ENCODE measurements at places on chromosomes 7 and 10. TPM values are rescaled to one million over a fixed set of nuclear protein-coding genes. Genes with fewer than 3 reads are reported as not detected.

DNA sequence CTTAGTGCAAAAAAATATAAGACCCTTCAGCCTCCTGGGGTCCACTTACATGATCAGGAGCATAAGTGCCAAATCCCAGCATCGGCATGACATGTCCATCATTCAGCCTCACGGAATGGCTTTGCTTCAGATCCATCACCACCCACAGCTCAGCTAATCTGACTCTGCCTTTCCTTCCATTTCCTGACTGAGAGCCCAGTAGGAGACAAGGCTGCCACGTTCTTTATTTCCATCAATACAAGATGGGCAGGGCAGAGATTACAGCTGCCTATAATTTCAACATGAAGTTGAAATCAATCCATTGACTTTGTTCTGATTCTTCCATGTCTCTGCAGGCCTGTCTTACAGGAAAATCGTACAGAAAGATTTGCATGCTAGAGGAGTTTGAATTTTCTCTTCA lies 76.4 kb upstream of the UCN3 start:
- no peak for DNase-seq

The WEE2 gene
- total RNA-seq: 0.05 TPM

The CCDC172 gene
- total RNA-seq: 0.05 TPM

DNA sequence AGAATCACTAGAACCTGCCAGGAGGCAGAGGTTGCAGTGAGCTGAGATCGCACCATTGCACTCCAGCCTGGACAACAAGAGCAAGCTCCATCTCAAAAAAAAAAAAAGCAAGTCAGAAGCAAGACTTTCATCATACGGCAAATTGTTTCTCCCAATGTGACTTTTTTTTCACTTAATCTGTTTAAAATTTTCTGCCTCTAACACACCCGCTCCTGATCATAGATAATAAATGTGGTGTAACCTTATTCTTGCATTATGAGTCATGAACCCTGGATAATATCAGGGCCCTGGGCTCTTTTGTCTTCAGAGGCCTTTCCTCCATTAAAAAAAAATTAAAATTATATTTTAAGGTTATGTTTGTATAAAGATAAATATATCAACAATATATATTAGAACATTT lies 111.4 kb upstream of the JCAD start:
- no peak for DNase-seq

DNA sequence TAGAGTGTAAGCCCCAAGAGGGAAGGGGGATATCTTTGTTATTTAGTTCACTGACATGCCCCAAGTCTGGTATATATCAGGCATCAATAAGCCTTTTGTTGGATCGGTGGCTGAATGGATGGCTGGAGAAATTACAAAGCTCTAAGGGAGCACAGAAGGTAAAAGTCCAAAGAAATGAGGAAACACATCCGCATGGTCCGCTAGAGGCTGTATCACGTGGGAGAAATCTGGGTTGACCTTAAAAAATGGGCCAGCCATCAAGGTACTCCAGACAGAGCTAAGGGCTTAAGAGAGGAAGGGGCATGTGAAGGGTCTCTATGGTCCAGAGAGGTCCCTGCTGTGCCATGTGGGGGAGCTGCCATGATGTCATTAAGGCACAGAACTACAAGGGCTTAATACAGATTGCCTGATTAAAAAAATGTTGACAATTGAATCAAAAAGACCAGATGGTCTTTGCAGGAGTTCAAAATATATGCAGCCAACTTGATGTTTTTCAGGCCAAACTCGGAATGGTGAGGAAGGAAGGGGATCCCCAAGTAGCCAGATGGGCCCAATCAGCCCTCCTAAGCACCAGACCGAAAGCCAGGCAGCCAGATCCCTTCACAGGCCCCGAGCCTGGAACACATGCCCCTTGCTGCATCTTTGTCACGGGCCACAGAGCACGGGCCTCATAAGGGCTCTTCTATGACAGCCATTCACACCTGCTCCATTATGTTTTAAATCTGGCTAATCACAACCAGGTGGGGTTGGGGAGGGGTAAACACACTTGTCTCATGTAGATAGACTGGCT lies 31.9 kb downstream of the SCRN1 start:
- DNase-seq: no peak

- DNase-seq: no peak
Measured at GRCh38 chr7:40299097-40299496, 164.3 kb downstream of the SUGCT start.

The C10orf67 gene
- 0.05 TPM for total RNA-seq

The GGCT gene
- 43.4 TPM for total RNA-seq

GRCh38 chr10:5818048-5818331 lies 4.8 kb upstream of the GDI2 start:
- DNase-seq: no peak

- no peak for DNase-seq
Measured at GRCh38 chr10:107727767-107728317, 563.3 kb upstream of the SORCS1 start.

DNA sequence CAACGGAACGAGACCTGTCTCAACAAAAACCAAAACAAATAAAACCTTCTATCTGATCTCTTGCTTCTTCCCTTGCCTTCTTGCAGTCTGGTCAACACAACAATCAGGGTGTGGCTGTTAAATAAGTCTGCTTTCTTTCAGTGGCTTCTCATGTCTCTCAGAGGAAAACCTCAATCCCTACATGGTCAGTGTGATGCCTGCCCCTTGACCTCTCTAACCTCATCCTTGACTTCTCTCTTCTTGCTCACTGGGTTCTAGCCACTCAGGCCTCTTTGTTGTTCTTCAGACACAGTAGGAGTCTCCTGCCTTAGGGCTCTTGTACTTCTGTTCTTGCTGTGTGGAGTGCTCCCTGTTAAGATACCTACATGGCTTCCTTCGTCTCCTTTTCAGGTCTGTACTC lies 220.4 kb downstream of the SDHAF3 start:
- no peak for DNase-seq

DNA sequence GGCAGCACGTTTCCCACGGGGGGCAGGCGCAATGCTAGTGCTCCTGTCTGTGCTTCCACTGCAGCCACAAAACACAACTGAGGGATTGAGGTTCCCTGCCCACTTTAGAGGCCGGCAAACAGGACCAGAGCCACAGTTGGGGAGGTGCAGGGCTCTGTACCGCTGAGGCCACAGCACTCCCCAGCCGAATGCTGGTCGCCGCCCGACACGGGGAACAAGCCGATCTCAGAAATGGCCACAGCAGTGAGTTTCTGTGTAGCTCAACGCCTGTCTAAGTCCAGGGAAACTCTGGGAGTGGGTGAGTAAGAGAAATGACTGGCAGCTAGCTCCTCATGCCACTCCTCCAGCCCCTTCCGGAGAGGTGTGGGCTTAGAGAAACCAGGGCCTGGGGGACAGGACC lies 194.0 kb upstream of the VWC2 start:
- DNase-seq: no peak

The PTPN20 gene
- 1.2 TPM for total RNA-seq

The C1QL3 gene
- total RNA-seq: not detected

GRCh38 chr10:4511509-4511908 lies 314.5 kb upstream of the AKR1E2 start:
- DNase-seq: no peak

- DNase-seq: no peak
Measured at GRCh38 chr7:140688341-140688740, 8.2 kb upstream of the NDUFB2 start.

The NME8 gene
- 1.0 TPM for total RNA-seq

DNA sequence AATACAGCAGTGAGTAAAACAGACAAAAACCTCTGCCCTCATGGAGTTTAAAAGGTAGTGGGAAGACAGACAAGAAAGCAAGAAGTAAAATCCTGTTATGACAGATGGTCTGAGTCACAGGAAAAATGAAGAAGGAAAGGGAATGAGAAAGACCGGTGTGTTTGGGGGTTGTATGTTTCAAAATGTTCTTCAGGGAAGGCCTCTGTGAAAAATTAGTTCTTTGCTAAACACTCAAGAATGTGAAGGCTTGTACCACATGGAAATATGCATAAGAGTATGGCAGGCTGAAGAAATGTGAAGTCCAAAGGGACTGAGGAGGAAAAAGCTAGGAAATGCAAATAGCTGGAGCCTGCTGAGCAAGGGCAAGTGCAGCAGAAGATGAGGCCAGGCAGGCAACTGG lies 315.9 kb upstream of the SEMA3A start:
- no peak for DNase-seq

GRCh38 chr10:108721874-108722273 lies 1201.4 kb downstream of the XPNPEP1 start:
- no peak for DNase-seq

The KLLN gene
- 0.90 TPM for total RNA-seq

DNA sequence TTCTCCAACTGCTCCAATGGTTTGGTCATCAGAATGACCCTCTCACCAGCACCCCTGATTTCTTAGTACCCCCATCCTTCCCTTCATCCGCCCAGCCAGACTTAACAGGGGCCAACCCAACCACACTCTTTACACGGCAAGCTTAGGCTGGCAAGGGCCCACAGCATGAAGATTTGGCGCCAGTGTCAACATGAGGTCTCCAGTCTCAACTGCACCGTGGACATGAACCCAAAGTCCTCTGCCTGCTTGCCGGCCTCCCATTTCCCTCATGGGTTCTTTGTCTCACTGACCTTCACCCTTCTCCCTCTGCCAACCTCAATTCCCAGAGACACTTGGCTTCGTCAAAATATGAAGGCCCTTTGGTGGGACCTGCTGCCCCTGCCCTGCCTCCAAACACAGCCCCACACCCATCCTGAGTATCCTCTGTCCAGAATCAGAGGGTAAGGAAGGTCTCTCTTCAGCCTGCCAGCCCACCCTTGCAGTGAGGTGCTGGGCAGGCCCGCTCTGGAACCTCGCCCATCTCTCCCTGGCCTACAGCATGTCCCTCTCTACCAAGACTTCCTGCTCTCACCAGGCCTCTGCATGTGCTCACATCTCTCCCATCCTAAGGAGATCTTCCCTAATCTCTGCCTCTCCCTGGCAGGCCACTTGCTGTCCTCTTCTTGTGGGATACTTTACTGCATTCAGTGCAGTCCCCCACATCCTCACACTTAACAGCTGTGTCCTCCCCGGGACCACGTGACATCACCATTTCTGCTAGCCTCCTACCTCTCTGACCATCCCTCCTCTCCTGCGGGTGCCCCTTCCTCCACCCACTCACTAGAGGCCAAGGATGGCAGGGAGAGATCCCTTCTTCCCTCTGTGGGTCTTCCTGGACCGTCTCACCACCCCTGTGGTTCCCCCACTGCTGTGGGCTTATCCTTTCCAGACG lies 91.7 kb upstream of the ZMIZ1 start:
- DNase-seq: no peak

DNA sequence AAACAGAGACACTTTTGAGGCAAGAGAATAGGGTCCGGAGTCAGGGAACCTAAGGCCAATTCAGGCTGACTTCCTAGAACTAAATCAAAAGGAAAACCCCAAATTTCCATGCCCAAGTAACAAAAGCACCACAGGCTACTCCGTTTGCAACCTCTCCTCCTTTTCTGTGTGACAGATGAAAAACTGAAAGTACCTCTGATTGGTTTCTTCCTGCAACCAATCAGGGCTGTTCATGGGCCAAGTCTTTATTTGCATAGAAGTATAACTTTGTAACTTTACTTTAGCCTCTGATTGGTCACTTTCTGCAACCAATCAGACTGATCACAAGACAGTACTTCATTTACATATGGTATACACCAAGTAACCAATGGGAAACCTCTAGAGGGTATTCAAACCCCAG lies 239.9 kb upstream of the KCND2 start:
- DNase-seq: no peak

The CUZD1 gene
- 1.1 TPM for total RNA-seq

GRCh38 chr10:77501152-77501845 lies 136.3 kb downstream of the KCNMA1 start:
- DNase-seq: no peak

The VIPR2 gene
- 6.9 TPM for total RNA-seq

- no peak for DNase-seq
Measured at GRCh38 chr10:23270531-23270930, 74.1 kb downstream of the C10orf67 start.

DNA sequence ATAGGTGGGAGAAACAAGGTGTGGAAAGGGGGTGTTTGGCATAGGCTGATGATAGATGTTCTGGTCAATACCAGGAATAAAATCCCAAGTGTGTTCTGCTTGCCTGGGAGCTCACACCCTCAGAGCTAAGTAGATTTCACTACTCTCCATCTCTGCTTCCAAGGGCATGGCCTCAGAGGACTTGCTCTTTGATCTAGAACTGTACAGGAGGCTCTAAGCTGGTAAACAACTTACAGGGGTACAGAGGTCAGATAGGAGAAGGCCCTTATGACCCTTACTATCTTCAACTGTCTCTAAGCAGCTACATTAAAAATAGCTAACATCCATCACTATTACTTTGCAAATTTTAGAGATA lies 221.5 kb upstream of the KLF14 start:
- DNase-seq: no peak

DNA sequence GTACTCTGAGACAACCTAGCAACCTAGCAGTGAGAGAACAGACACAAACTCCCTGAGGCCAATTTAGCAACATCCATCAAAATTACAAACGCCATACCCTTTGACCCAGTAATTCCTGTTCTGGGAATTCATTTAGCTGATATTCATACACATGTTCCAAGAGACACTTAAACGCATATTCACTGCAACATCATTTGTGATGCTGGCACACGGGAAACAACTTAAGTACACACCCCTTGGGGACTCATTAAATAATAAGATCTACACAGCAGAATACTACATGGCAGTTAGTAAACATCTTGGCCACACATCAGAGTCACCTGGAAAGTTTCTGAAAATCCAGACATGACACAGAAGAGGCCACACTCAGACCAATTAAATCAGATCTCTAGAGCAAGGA lies 17.6 kb downstream of the NUDCD3 start:
- no peak for DNase-seq

GRCh38 chr10:132554053-132554990 lies 16.7 kb downstream of the INPP5A start:
- no peak for DNase-seq

The UTF1 gene
- not detected for total RNA-seq

- no peak for DNase-seq
Measured at GRCh38 chr7:92831716-92832533, 4.4 kb downstream of the CDK6 start.

GRCh38 chr10:101122270-101123084 lies 8.6 kb upstream of the TLX1 start:
- no peak for DNase-seq

The GPER1 gene
- total RNA-seq: 0.99 TPM

The EPDR1 gene
- total RNA-seq: 10.7 TPM

- no peak for DNase-seq
Measured at GRCh38 chr7:158381956-158382355, 205.7 kb downstream of the PTPRN2 start.

GRCh38 chr10:13110908-13111307 lies 10.9 kb downstream of the OPTN start:
- DNase-seq: no peak

Data from thymus (tissue), 14 donors.